Suppressor macrophage treated with lipopolysaccharide for 1 hour (primary cell): ENCODE measurements at places on chromosomes 11 and 22.

DNA sequence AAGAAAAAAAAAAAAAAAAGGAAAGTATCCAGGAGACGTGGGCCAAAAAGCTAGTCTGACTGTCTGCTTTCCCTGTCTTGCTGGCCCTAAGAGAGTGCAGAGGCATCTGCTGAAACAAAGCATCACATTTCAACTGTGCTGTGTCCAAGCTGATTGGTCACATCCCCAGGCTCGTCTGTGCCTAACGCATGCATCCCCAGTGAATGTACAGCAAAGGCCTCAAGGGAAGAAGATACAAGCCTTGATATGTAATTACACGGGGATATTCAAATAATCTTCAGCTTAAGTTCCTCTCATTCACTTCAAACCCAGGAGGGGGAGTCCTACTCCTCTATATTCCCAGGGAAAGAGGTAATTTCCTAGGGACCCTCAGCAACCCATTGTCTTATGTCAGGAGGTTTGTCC, 5.4 kb upstream of the SORL1 start:
- no peak for DNase-seq

DNA sequence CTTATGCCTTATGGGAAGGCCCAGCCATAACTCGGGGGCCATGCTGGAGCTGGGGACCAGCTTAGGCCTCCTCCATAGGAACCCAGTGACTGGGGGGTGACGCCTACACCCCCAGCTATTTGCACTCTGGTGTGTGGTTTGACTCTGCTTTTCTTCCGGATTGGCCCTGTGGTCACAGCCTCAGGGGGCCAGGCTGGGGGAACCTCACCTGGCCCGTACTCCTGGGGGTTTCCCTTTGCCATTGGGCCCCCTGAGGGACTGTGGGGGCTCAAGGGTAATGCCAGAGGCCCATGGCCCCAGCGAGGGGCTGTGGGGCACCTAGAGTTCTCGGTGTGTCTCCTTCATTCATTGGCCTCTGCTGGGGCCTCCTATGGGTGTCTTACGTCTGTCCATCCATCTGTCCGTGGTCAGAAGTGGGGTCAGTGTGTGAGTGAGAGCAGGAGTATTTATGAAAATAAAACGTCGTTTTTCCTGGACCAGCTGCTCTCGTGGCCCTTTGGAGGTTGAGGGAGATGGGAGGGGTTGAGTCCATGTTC, 6.3 kb upstream of the SH3BP1 start:
- no peak for DNase-seq

DNA sequence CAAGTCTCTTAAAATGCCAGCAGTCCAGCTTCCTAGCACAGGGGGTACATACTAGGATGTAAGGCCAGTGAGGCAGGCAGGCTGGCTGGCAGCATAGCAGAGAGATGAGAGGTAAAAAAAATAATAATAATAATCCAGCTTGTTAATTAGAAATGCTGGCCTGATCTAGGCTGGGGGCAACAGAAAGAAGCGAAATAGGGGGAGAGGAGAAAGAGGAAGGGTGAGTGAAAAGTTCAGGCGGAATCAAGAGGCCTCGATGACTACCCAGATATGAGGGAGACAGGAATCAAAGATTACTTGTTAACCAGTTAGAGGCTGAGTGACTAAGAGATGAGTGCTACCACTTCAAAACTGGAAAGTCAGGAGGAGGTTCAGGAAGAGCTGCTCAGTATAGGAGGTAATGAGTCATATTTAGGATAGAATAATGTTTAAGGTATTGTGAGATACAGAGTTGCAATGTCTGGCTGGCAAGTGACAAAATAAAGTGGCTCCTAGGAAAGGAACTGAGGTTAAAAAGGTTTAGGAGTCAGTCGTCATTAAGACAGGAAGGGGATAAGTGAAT, 2.8 kb downstream of the ALKBH8 start:
- peak; percentile 46 for DNase-seq

DNA sequence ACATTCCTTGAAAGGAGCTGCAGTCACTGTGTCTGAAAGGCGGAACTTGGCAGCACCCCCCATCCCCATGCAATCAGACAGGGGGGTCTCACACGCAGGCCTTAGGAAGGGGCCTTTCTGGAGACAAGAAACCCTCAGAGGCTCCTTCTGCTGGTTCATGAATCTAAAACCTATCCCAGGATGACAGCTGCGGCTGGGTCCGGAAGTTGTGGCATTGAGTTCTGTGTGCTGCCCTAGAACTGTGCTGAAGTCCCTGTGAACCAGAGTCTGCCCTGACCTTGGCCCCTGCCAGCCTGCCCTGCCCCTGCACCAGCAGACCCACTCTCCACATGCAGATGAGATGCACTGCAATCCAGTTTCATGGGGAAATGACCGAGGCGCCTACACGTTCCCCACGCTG, 268.0 kb downstream of the CTTN start:
- no peak for DNase-seq

DNA sequence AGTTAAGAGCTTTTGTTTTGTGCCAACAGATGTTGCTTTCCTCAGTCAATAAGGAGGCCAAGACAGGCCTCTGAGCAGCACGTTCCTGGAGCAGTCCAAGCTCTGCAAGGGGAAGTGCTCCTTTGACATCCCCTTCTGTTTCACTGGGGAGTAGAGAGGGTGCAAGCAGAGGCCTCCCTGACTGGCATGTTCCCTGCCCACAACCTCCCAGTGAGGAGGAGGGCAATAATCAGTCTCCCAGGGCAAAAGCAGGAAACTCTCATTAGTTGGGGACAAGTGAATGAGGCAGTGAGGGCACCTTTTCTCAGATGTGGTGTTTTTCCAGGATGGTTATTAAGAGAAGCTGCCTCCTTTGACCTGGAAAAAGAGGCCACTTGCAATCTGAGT, 79.5 kb upstream of the ZBED5 start:
- DNase-seq: peak; percentile 30

DNA sequence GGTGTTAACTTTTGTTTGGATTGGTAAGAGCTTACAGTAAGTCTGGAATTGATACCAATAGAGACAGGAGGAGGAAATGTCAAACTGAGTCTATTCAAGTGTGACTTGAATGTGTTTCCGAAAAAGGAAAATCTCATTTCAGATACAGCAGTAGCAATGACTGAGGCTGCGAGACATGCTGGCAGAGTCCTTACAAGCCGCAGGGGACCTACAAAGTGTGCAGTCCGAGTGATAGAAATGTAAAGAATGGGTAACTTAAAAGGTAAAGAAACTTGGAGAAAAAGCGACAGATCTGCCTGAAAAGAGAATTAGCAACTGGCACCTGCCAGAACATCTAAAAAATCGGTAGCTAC, 444 bp downstream of the CWF19L2 start:
- peak; percentile 10 for DNase-seq

- peak; percentile 55 for DNase-seq
Measured at GRCh38 chr11:94948070-94948617, 25.2 kb downstream of the CWC15 start.

DNA sequence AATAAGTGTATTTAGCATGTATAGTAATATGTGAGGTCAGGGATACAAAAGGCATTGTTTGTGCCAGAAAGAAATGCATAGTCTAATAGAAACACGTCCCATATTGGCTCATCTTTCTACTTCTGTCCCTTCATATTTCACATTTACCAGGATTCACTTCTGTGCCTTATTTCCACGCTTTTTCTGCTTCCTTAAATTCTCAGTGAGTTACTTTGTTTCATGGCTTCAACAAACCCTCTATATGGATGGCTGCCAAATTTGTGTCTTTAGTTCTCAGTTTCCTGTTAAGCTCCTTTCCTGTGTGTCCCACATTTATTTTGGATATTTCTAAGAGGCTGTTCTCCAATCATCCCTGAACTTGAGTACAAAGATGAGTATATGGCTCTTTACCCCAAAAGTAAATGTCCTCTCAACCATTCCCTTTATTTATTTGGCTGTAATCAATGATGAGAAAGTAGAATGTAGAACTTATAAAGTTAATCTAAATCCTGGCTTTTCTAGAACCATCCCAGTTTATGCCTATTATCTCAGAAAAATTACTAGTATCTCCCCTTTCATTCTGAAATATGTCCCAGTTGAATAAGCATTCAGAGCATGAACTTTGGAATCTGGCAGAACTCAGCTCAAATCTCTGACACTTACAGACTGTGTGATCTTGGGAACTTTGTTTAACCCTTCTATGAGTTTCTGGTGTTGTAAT, 23.5 kb downstream of the OR8B12 start:
- no peak for DNase-seq

DNA sequence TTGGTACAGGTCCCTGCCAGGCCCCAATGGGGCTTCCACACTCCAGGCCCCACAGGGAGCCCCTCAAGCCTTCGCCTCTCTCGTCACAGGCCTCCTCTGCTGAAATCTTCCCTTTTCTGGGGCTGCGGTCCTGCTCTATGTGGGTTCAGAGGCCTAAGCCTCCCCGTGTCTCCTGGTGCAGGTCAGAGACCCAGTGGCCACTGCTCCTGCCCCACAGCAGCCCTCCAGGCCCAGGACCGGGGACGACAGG, 5.9 kb upstream of the IFITM3 start:
- DNase-seq: no peak

GRCh38 chr11:111782109-111782741, 16.0 kb upstream of the PPP2R1B start:
- DNase-seq: no peak

GRCh38 chr11:106959800-106960199, 58.5 kb downstream of the GUCY1A2 start:
- DNase-seq: no peak

DNA sequence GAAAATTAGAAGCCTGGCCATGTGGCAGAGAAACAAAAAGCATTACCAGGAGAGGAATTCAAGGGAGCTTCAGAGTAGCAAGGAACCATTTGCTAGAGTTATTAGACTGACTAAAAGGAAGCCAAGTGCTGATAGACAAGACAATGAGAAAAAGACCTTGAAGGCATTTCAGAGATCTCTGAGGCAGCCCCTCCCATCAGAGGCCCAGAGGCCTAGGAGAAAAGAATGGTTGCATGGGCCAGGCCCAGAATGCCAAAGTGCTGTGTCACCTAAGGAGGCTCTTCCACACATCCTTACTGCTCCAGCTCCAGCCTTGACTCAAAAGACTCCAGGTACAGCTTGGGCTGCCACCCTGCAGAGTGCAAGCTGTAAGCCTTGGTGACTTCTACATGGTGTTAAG, 61.8 kb upstream of the POU2AF2 start:
- no peak for DNase-seq

GRCh38 chr11:133987171-133987570, 30.4 kb upstream of the IGSF9B start:
- no peak for DNase-seq

DNA sequence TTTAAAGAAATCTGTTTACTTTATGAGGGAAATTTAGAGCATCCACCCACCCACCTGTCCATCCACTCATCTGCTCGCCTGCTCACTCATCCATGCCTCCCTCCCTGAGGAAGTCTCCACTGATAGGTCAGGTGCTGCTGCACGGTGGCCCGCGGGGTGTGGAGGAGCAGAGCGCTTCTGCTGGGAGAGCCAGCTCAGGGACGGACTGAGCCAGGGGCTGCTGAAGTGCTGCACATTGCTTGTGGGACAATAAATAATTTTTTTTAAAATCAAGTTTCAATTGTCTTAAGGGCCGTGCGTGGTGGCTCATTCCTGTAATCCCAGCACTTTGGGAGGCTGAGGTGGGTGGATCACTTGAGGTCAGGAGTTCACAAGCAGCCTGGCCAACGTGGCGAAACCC, 148.9 kb downstream of the TBC1D22A start:
- no peak for DNase-seq

DNA sequence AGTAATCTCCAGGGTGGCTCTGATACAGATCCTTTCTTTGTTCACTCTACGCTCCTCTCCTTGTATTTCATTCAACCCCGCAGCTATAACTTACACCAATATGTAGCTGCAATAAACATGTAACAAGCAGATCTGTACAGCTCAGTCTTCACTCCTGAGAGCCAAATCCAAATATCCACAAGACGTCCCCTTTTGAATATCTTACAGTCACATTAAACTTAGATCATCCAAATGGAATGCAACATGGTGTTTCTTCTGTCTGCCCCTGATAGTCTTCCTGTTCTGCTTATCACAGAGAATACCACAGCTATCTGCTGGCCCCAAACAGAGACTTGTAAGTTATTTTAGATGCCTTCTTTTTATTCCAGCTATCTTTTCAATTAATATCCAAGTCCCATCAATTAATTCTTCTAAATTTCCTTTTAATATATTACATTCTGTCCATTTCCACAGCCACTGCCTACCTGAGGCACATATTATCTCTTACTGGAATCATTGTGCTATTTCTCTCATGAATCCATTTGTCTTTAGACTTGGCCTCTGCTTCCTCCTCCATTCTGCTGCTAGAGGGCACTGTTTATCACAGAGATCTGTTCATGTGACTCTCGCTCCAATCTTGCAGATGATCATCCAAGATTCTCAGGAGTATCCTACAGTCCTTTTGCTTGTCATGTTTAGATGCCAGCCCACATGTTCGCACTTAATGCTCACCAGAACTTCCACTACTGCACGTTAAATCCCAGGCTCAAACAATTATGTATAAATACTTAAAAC, 908.6 kb downstream of the NTM start:
- DNase-seq: peak; percentile 3

GRCh38 chr11:116721988-116722387, 50.8 kb downstream of the BUD13 start:
- no peak for DNase-seq

DNA sequence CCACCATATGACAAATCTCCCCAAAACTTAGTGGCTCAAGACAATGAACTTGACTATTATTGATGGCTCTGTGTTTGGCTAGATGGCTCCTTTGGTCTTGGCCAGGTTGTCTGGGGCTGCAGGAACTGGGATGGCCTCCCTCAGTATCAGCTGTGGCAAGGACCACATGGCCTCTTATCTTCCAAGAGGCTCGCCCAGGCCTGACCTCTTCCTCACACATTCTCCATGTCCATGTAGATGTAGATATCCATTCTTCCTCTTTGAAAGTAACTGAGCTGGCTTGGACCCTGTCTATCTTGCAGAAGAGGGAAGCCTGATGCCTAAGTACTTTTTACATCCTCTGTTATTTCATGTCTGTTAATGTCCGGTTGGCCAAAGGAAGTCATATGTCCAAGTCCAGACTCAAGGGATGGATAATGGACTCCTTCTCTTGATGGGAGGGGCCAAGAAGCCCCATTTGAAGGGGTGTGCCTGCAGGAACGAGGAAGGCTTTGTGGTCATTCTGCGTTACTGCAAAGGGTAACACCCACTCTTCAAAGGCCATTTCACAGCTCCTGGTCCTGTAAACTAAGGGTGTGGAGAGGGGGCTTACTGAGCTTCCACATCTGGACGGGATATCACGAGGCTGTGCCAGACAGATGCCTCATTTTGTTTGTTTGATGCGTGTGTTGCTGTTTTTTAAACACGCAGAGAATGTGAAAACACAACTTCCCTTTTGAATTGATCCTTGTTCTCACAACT, 87.1 kb downstream of the GRIK4 start:
- no peak for DNase-seq

- no peak for DNase-seq
Measured at GRCh38 chr22:49212002-49212401, 615.7 kb downstream of the BRD1 start.
